ENCODE measurements at places on chromosomes 5 and 9.

GRCh38 chr9:17578911-17579793 lies at the start of gene SH3GL2:
Gene SH3GL2 (plus strand): TSS chr9:17579066.
- DNase-seq = no peak

DNA sequence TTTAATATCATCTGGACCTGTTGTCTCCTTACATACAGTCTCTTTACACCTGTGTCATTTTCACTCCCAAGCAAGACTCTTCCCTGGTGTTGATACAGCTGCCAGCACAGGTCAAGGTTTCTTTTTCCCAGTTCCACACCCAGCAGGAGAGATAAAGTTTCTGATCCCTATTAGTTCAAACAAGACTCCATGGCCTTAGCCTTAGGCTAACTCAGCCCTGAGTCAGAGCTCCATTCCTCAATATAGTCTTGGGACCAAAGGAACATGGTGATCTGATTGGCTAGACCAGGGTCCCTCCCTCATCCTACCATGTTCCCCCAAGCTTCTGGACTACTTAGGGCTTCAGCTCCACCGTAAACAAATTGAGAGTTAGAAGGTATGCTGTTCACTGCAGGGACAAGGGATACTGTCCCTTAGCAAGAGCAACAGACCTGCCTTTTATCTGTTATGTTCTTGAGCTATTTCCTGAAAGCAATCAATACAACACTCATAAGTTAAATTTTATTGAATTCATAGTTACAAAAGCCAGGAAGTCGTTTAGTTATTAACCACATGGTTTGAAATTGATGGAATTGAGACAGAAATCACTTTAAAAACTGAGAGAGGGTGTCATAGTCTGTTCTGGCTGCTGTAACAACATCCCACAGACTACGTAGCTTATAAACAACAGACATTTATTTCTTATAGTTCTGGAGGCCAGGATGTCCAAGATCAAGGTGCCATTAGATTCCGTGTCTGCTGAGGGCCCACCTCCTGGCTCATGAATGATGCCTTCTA lies 20.5 kb downstream of the SLC1A1 start:
- no peak for DNase-seq

DNA sequence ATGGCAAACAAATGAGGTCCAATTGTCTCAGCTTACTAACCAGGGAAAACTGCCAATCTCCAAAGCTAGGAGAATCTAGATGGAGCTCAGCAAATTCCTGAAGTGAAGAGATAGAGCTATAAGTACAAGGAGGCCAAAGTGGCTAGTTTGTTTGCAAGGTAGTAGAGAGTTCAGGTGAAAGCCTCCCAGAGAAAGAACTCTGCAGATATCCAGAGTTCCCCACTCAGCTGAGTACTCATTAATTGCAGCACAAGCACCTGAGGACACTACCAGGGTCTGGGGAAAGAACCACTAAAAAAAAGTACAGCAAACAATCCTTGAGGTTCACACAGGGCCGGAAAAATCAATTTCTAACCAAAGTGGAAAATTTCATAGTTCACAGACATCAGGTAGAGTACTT lies 250.9 kb downstream of the TMEM232 start:
- no peak for DNase-seq

GRCh38 chr9:8706531-8706930 lies 907.0 kb upstream of the DMAC1 start:
- DNase-seq = no peak

GRCh38 chr5:65108786-65109743 lies 340.3 kb downstream of the CWC27 start:
- no peak for DNase-seq

- no peak for DNase-seq
These were observed 18.6 kb downstream of the FGD3 start for GRCh38 chr9:92965759-92966517.

DNA sequence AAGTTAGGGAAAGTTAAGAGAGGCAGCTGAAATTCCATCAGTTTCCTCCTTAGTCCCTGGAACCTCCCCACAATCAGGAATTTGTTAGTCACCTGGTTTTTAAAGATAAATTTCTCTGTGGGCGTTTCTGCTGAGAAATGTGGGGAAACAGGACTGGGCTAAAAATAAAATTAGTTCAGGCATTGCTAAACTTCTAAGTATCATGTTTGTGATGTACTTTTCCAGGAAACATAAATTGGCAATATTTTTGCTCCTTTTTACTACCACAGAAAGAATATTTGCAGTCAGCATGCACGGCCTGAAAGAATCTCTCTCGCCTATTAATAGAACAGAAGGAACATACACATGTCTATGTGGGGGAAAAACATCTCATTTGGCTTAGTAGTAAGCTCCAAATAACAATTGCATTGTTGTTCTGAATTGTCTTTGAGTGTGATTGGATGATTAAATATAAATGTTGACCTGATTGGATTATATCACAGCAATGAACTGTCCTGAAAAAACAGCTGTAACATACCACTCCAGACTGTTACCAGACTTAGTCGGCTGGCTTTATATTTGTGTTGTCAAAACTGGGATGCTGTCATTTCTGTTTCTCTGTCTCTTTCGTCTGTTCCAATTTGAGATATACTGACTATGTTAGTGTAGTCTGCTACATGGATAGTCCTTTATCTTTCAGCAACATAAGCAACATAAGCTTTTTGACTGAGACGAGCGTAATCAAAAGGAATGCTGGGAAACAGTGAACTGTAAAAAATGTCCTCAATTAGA lies 12.9 kb downstream of the TJP2 start:
- DNase-seq = no peak

DNA sequence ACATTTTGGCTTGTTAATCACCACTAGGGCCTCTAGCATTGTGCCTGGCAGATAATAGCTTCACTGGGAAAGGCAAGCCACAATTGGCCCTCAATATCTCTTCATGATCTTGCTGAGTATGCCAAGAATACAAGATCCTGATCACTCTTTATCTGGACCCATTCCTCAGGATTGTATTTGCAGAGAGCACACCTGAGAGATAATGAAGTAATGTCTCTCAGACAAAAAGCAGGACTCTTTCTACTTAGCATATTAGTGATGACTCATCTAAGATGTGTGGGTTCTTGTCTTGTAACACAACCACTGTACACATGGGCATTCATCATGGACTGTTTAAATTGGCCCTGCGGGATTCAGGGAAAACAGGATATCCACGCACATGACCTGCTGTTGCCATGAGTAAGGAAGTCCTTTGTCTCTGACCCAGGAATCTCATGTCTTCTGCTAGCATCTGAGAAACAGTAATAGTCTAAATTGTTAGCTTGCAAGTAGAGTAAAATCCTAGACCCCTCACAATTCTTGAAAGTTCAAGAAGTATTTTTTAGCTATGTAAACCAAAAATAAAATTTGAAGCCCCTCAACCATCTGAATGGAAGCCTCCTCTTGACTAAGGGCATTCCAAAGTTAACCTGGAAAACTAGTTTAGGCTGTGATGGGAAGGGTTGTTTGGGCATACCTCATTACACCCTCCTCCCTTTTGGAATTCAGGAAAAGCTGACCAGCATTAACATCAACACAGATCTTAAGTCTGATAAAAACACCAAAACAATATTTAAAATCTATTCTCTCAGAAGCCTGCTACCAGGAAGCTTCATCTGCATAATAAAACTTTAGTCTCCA lies 28.0 kb upstream of the NFIL3 start:
- no peak for DNase-seq

DNA sequence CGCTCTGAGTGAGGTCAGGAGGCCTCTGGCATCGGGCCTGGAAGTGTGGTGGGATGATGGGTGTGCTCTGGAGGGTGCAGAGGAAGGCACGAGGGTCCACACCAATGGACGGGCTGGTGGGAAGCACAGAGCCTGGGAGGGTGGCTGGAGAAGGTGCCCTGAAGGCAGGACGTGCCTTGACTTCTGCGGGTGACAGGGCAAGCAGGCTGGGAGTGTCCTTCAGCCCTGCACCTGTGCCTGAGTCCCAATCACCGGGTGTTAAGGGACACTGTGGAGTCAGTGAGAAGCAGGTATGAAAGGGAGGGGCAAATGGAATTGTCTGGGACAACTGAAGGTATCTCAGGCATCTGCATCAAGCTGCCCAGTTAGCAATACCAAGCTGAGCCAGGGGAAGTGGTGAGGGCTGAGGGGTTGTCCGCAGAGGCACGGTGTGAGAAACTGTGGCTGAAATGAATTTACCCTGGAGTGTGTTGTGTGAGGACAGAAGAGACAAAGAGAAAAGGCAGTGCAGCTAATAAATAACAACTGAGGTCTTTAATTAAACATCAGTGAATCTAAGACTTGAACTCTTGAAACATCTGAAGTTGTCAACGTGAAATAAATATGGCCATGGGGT lies 50.4 kb downstream of the DAP start:
- DNase-seq = no peak

DNA sequence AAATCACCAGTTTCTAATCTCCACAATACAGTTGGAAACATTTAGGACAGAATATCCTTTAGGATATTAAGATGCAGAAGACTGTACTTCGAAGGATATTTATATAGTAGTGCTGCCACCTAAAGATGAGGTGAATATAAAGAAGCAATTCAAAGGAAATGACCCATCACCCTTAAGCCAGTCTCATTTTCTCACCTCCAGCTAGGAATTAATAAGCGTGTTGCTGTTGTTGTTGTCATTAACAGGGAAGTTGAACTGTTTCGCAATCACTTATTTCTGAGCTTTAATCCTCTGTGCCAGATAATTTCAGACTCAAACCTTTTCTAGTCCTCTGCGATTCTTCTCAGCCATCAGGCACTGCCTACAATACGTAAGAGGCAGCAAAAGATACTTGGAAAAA lies 7.8 kb upstream of the PURA start:
- DNase-seq = no peak

DNA sequence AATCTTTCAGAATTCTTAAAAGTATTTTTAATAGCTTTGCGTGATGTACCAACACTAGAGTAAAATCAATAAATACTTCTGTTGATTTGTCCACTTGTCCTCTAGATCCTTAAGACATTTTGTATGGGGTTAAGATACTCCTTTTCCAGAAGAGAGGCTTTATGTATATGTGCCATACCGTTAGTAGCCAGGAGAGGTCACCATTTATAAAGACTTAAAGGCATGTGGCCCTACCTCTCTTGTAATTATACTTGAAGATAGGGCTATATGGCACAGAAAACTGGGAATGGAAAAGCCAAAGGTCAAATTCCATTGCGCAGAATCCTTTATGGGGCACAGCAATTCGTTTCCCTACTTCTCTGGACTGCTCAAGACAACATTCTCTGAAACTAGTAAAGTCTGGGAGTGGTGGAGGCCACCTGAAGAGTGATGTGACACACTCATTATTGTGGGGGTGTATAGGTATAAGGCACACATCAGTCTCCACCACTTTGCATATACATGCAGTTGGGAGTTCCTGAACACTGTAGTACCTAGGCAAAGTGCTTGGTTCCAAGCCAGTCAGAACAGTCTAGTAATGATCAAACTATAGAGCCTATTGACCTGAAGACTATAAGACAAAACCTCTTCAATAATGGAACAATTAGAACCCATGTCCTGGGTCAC lies 140.1 kb upstream of the FBXL17 start:
- DNase-seq = no peak

DNA sequence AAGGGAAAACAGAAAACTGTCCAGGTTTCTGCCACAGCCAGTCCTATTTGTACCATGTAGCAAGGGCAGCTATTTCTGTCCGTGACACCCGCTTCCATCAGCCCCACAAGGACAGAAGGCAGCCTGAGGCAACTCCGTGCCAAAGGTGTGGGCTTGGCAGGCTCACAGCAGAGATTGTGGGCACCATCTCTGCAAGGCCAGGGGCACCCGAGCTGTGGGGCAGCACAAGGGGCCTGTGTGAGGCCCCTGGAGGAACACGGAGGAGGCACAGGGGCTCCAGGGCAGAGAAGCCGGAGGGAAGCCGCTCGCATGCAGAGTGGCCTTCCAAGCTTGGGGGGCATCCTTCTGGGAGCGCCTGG lies 43.5 kb downstream of the COL23A1 start:
- no peak for DNase-seq

- no peak for DNase-seq
These were observed 52.9 kb upstream of the KIAA1958 start for GRCh38 chr9:112433499-112434392.

DNA sequence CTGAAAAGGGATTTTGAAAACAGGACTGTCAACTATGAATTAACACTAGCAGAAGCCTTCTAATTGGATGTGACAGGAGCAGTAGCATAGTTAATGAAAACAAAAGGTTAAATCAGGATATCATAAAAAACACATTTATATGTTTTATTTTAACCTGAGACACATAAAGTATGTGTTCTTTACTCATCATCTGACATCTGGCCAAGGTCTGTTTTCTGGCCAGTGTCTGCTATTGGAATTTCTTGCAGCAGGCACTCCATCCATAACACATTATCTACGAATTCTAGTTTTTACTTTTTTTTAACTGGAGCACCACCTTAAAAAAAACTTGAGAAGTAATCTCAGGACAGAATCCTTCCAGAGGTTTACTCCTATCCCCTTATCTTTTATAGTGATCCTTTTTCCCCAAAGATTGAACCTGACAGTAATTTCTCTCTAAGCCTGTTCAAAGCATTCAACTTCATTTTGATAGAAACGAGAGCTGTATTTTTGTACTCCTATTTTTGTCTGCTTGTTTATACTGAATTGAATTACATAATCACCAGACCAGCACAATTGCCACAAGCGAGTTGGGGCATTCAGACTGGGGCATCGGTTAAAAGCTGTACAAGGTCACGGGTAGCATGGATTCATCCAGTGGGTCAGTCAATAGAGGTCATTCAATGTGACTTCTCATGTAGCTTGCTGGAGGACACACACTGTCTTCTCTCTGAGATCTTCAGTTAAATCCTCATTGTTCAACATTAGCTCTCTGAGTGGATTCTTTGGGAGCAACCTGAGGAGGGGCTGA lies 205.6 kb upstream of the CLINT1 start:
- no peak for DNase-seq

- DNase-seq = no peak
These were observed 110.2 kb upstream of the DAPK1 start for GRCh38 chr9:87387351-87388011.

Data from GM19239 (cell line).